ENCODE measurements at places on chromosomes 2 and 18. TPM values are rescaled to one million over a fixed set of nuclear protein-coding genes. Genes with fewer than 3 reads are reported as not detected.

GRCh38 chr2:25330273-25330672 lies 11.5 kb downstream of the DNMT3A start:
- no peak overlapping the region for H3K27ac ChIP-seq
- no peak for DNase-seq
- H3K27me3 ChIP-seq: no peaks in the 10 kb centered on the region
- no peak overlapping the region for H3K4me3 ChIP-seq
- no peaks in the 10 kb centered on the region for H3K36me3 ChIP-seq

- peaks cover 59% of the 10 kb centered on the region for H3K4me1 ChIP-seq
- no peak overlapping the region for H3K27ac ChIP-seq
- no peaks in the 10 kb centered on the region for H3K27me3 ChIP-seq
- H3K4me3 ChIP-seq: no peak overlapping the region
- no peak for DNase-seq
- H3K36me3 ChIP-seq: no peaks in the 10 kb centered on the region
These were observed 42.3 kb downstream of the SPRED2 start for GRCh38 chr2:65390134-65390533.

DNA sequence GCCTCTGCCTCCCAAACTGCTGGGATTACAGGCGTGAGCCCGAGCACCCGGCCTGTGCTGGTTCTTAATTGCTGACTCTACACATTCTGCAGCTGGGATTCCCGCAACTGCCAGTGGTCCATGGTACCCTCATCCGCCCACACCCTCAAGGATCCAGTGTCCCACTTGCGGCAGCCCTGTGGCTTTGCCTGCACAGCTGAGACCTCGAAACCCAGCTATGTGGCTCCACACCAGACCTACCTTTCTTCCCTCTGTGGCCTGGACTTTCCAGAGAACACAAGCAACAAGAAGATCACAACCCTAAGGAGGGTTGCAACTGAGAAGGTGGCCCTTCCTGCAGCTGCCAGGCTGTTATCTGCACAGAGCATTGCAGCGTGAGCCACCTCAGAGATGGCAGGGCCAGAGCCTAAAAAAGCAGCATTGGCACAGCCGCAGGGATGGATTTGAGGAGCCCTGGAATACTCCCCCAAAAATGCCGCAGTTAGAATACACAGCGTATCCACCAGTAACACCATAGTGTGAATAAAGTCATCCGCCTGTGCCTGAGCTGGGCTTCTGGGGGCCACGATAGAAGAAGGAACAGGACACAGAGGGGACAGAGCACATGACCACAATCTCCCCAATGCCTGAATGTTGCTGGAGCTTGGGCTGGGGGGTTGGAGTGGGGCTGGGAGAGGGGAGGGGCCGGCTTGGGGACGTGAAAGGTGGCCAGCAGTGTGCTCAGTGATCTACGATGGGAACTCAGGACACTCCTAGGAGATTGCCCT lies 1.9 kb downstream of the GPR55 start:
- no peak overlapping the region for H3K4me3 ChIP-seq
- DNase-seq: no peak
- H3K4me1 ChIP-seq: no peaks in the 10 kb centered on the region
- no peaks in the 10 kb centered on the region for H3K36me3 ChIP-seq
- H3K27ac ChIP-seq: no peak overlapping the region

GNLY gene
- total RNA-seq: 0.17 TPM

DNA sequence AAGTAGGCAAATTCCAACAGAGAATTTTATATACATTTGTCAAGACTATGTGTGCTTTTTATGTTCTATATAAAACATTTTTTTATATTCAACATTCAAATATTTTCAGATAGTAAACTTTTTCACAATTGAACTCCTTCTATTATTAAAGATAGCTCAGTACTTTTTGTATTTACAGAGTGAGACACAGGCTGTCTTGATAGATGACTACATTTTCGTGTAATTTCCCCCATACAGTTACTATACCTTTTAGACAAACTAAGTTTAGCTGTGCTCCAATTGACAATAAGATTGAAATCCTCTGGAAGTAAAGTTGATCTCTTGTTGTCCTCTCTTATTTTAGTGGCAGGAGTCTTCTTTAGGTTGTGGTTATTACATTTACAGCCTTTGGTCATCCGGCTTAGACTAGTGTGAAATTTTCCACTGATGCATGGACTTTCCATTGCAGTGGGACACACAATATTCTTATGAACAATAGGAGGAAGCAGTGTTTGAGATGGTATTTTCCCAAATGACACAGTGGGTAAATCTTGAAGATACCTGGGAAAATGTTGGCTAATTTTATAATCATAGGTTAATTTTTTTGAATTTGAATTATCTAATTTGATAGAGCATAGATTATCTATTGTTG lies 21.0 kb downstream of the ZSWIM2 start:
- no peaks in the 10 kb centered on the region for H3K27me3 ChIP-seq
- no peaks in the 10 kb centered on the region for H3K36me3 ChIP-seq
- no peak for DNase-seq
- no peak overlapping the region for H3K4me3 ChIP-seq
- H3K4me1 ChIP-seq: no peaks in the 10 kb centered on the region
